Activated CD8-positive, alpha-beta memory T cell treated with anti-CD3 and anti-CD28 coated beads, Interleukin-2, amount 50 U/mL, for 4 hours (primary cell): ENCODE measurements at places on chromosomes 5 and 9.

GRCh38 chr9:13786131-13786530, 506.6 kb upstream of the MPDZ start:
- DNase-seq: no peak

GRCh38 chr9:17018540-17019196, 116.2 kb upstream of the CNTLN start:
- DNase-seq: no peak

GRCh38 chr5:127192836-127193338, 97.7 kb upstream of the MEGF10 start:
- no peak for DNase-seq

- no peak for DNase-seq
Observed at GRCh38 chr5:132435447-132435846, 55.1 kb downstream of the IRF1 start.

DNA sequence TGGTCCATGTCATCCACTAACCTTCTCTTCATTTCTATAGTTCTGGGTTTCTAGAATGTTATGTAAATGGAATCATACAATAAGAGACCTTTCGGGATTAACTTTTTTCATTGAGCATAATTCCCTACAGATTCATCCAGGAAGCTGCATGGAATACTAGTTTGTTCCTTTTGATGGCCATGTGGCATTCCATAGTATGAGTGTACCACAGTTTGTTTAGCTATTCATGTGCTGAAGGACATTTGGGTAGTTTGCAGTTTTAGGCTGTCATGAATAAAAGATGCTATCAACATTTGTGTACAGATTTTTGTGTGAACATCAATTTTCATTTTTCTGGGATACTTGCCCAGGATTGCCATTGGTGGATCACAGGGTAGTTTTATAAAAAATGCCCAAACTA, 6.8 kb upstream of the SPTLC1 start:
- no peak for DNase-seq

- no peak for DNase-seq
Observed at GRCh38 chr5:31824869-31825517, 186.1 kb downstream of the PDZD2 start.

- no peak for DNase-seq
Observed at GRCh38 chr5:43017428-43017815, 22.7 kb downstream of the ANXA2R start.

GRCh38 chr5:93360436-93361088, 220.5 kb downstream of the NR2F1-AS1 start:
- DNase-seq: no peak

DNA sequence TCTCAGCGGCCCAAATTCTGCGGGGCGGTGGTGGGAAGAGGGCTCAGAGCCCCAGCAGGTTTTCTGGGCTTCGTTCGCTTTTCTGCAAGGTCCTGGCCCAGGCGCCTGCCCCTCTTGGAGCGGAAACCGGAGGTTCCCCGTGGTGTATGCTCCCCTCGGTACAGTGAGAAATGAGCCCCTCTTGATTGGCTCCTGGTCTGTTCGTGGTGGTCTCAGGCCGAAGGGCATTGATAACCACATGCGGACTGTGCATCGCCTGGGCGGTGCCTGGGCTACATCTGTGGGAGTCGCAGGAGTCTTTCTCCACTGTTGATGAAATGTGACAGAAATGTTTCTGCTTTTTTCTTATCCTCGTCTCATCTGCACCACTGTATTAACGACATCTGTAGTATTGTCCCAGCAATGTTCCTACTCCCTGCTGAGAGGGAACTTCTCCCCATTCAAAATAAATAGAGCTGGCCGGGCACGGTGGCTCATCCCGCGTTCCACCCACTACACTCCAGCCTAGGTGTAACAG, 682 bp downstream of the MAN1B1 start:
- DNase-seq: no peak
